Naive B cell (primary cell): ENCODE measurements at places on chromosomes 2 and 18.

- no peaks in the 10 kb centered on the region for H3K36me3 ChIP-seq
- H3K27me3 ChIP-seq, result peaks cover 24% of the 10 kb centered on the region
- H3K27ac ChIP-seq, result no peak overlapping the region
- H3K4me1 ChIP-seq, result no peaks in the 10 kb centered on the region
These were observed 34.7 kb downstream of the NPPC start for GRCh38 chr2:231891514-231891905.

DNA sequence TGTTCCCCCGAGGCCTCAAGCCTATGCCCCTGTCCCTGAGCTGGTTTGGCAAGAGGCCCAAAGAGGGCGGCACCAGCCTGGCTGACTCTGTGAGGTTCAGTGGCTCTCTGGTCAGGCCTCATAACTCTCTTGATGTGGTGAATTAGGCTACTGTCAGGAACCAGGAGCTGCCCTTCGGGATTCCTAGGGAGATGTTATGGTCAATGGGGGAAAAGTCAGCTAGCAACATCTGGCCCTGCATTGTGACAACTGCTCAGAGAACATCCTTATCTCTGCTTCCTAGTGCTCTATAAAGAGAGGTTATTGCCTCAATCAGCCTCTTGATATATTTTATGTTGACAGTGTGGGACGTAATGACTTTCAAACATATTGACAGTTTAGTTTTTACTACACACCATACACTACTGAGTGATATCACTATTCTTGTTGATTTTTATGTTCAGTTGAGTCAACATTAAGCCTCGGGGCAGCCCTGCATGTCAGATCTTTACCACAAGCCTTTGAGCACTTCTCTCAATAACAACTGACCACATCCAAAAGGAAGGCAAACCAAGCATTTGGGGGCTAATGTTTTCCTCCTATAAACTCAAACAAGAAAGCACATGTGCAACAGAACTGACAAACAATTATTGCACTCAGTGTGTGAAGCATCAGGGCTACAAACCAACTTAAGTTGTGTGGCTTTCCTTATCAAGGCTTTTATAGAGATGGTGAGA lies 448.3 kb upstream of the SLC14A2 start:
- DNase-seq, result no peak
- no peak overlapping the region for H3K4me3 ChIP-seq
- peaks cover 24% of the 10 kb centered on the region for H3K4me1 ChIP-seq
- H3K36me3 ChIP-seq, result no peaks in the 10 kb centered on the region

DNA sequence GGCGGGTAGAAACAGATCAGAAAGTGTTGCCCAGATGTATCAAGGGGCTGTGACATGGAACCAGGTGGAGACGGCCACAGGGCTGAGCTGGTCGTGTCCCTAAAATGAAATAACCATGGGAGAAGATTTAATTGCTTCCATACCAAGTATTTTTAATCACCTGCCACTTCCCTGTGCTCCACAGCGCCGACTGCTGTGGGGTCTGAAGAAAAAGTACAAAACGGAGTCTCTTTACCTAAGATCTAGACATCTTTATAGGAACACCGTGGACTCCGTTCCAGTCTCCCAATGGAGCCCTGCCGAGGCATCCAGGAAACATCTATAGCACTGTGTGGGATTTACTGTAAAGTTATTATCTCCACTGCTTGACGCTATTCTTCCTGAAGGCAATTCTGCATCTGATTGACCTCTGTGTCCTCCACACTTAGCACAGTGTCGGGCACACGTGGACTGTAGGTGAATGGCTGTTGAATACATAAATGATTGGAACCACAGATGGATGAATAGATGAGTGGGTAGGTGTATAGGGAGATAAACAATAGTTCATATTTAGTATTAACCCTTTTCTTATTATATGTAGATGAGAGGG lies 21.6 kb upstream of the GYPC start:
- peaks cover 12% of the 10 kb centered on the region for H3K4me1 ChIP-seq
- H3K36me3 ChIP-seq, result no peaks in the 10 kb centered on the region
- peaks cover 11% of the 10 kb centered on the region for H3K27me3 ChIP-seq
- no peak for DNase-seq
- H3K4me3 ChIP-seq, result no peak overlapping the region
- no peak overlapping the region for H3K27ac ChIP-seq

DNA sequence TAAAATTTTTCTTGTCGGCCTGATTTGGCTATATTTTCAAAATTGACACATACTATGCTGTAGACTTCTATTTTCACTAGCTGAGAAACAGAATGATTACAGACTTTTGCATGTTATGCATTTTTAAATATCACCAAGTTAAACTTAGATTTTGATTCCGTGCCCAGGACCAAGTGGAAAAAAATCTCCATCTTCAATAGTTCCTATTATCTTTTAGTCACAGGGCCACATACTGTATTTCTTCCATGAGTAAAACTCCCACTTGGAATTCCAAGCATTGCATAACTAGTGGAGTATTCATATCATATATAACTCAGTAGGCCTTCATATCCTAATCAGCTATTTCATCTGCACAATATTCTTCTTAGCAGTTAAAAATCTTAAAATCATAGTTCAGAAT lies 470.9 kb downstream of the ARHGAP15 start:
- H3K4me1 ChIP-seq, result peaks cover 7% of the 10 kb centered on the region
- H3K4me3 ChIP-seq, result no peak overlapping the region
- DNase-seq, result no peak
- H3K27me3 ChIP-seq, result no peaks in the 10 kb centered on the region
- no peak overlapping the region for H3K27ac ChIP-seq

DNA sequence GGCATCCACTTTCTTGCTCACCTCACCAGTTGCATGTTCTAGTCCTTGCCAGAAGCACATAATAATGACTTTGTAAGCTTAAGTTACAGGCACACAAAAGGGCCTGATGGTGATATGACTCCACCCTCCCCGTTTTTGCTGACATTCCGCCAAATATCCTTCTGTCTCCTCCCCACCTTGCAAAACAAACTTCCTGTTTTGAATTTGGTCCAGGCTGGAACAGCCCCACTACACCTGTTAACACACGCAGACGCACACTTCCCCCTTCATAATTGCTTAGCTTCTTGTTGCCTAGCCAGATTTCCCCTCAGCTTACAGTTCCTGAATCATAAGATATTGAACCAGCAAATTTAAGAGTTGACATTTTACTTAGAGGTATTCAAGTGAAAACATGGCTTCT lies at the start of gene MGAT5:
Gene MGAT5, plus strand, starts transcription at position 269 of the 400 bp plus-strand sequence. CDS start 332 bp downstream, outside the sequence.
- peak within 1 kb of the TSS; percentile 89 for H3K4me3 ChIP-seq
- H3K36me3 ChIP-seq, result peaks cover 13% of the 10 kb centered on the region
- peak within 1 kb of the TSS; percentile 97 for H3K27ac ChIP-seq
- H3K4me1 ChIP-seq, result peaks cover 86% of the 10 kb centered on the region
- H3K27me3 ChIP-seq, result no peaks in the 10 kb centered on the region

GRCh38 chr2:152627351-152627957 lies 89.8 kb downstream of the PRPF40A start:
- H3K27ac ChIP-seq, result no peak overlapping the region
- H3K27me3 ChIP-seq, result no peaks in the 10 kb centered on the region
- no peak for DNase-seq
- no peaks in the 10 kb centered on the region for H3K4me1 ChIP-seq

GRCh38 chr2:119586085-119586484 lies 41.8 kb downstream of the CFAP221 start:
- DNase-seq, result no peak
- peaks cover 20% of the 10 kb centered on the region for H3K27me3 ChIP-seq
- no peaks in the 10 kb centered on the region for H3K36me3 ChIP-seq
- no peaks in the 10 kb centered on the region for H3K4me1 ChIP-seq
- H3K27ac ChIP-seq, result no peak overlapping the region

GRCh38 chr2:214856137-214856536 lies 46.7 kb upstream of the BARD1 start:
- H3K27me3 ChIP-seq, result no peaks in the 10 kb centered on the region
- DNase-seq, result no peak
- H3K4me3 ChIP-seq, result no peak overlapping the region
- no peaks in the 10 kb centered on the region for H3K36me3 ChIP-seq

- H3K27me3 ChIP-seq, result peaks cover 4% of the 10 kb centered on the region
- peak overlapping the region; percentile 35 for H3K4me3 ChIP-seq
- no peak overlapping the region for H3K27ac ChIP-seq
These were observed 246.8 kb downstream of the RAD51AP2 start for GRCh38 chr2:17271416-17271815.

DNA sequence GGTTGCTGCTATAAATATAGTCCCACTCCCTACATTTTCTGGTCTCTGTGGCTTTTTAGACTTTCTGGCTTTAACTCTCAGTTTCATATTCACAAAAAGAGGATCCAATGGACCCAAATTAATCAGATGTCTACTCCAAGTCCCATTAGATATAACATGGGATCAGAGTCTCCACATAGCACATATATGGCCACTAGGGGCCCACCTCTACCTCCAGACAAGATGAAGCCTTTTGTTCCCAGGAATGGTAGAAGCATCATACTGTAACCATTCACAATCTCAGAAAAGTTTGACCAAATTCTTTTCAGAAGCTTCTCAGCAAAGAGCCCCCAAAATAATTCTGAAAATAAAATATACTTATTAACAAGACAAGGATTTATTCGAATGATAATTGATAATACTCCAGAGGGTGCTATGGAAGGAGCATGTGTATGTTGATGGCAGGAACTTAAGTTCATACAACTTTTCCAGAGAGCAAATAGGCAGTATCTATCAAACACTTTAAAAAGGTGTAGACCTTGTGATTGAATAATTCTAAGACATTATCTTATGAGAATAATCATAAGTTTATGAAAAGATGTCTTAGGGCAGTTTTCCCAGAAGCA lies 382.3 kb upstream of the CRIM1 start:
- H3K27me3 ChIP-seq, result peaks cover 4% of the 10 kb centered on the region
- no peak overlapping the region for H3K4me3 ChIP-seq
- no peaks in the 10 kb centered on the region for H3K4me1 ChIP-seq
- DNase-seq, result no peak
- H3K27ac ChIP-seq, result no peak overlapping the region

GRCh38 chr2:113854970-113855740 lies 34.7 kb upstream of the ACTR3 start:
- peaks cover 5% of the 10 kb centered on the region for H3K36me3 ChIP-seq
- H3K4me1 ChIP-seq, result peaks cover 82% of the 10 kb centered on the region
- H3K27ac ChIP-seq, result peak overlapping the region; percentile 91

GRCh38 chr2:126664639-126665038 lies 8.7 kb downstream of the GYPC start:
- no peak for DNase-seq
- H3K4me1 ChIP-seq, result peaks cover 61% of the 10 kb centered on the region
- no peaks in the 10 kb centered on the region for H3K27me3 ChIP-seq
- H3K27ac ChIP-seq, result peak overlapping the region; percentile 95

DNA sequence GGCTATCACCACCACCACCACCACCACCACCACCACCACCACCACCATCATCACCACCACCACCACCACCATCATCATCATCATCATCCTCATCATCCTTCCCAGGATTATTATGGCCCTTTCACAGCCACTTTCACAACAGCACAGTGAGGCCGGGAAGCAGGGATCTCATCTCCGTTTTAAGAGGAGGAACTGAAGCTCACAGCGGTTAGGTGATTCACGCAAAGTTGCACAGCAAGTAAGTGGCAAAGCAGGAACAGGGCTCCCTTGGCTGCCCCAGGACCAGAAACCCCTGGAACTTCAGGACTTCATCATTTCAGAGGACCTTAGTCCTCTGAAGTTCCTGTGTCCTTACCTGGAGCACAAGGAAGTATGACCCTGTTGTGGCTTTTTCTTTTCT lies 26.8 kb downstream of the MRPL35 start:
- peaks cover 39% of the 10 kb centered on the region for H3K4me1 ChIP-seq
- peaks cover 1% of the 10 kb centered on the region for H3K27me3 ChIP-seq
- DNase-seq, result no peak
- peak overlapping the region; percentile 66 for H3K4me3 ChIP-seq
- H3K27ac ChIP-seq, result peak overlapping the region; percentile 93
- H3K36me3 ChIP-seq, result no peaks in the 10 kb centered on the region

DNA sequence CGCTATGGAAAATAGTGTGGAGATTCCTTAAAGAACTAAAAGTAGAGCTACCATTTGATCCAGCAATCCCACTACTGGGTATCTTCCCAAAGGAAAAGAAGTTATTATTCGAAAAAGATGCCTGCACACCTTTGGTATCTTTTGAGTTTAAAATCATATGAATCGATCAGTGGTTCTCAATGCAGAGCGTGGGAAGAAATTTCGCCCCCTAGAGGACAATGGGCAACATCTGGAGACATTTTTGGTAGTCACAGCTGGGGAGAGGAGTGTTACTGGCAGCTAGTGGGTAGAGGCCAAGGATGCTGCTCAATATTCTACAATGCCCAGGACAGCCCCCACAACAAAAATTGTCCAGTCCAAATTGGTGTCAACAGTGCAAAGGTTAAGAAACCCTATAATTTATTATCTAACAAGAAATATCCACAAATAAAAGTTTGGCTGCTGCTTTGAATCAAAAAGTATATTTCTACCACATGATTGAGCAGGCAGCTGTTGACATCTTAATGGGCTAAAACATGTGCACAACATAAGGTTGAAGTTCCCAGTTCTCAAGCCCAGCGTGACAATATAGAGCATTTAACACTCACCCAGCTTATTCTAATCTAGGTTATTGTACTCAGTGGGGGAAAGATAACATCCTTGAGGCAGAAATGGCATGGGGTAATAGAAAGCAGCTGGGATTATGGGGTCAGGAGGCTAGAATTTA lies 425.7 kb downstream of the LRATD1 start:
- no peaks in the 10 kb centered on the region for H3K4me1 ChIP-seq
- no peaks in the 10 kb centered on the region for H3K36me3 ChIP-seq
- H3K4me3 ChIP-seq, result no peak overlapping the region
- H3K27ac ChIP-seq, result no peak overlapping the region
- peaks cover 6% of the 10 kb centered on the region for H3K27me3 ChIP-seq

- no peaks in the 10 kb centered on the region for H3K36me3 ChIP-seq
- H3K4me1 ChIP-seq, result no peaks in the 10 kb centered on the region
- H3K4me3 ChIP-seq, result no peak overlapping the region
These were observed 191.6 kb downstream of the GLI2 start for GRCh38 chr2:120927265-120927628.

DNA sequence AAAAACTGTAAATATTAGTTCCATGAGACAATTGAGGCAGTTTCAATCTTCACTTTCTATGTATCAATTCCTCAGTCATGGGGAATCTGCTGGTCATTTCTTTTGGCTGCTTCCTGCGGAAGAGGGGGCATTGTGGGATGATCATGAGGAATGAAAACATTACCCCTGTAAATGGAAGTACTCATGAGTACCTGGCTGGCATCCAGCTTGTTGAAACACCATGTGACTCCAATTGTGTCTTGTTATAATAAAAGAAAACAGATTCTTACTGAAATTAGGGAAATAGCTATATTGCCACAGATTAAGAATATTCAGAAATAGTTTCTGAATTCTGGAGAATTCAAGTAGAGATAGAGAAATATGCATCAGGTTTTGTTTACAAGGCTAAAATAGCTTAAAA lies 41.6 kb upstream of the GPR39 start:
- no peak overlapping the region for H3K4me3 ChIP-seq
- no peaks in the 10 kb centered on the region for H3K4me1 ChIP-seq
- no peaks in the 10 kb centered on the region for H3K27me3 ChIP-seq
- H3K36me3 ChIP-seq, result no peaks in the 10 kb centered on the region
- DNase-seq, result no peak

- H3K4me1 ChIP-seq, result peaks cover 12% of the 10 kb centered on the region
- no peaks in the 10 kb centered on the region for H3K36me3 ChIP-seq
- H3K27me3 ChIP-seq, result peaks cover 13% of the 10 kb centered on the region
- no peak overlapping the region for H3K4me3 ChIP-seq
These were observed 22.8 kb upstream of the PXDN start for GRCh38 chr2:1766851-1767811.

GRCh38 chr2:8554296-8554806 lies 127.5 kb upstream of the ID2 start:
- H3K4me1 ChIP-seq, result peaks cover 5% of the 10 kb centered on the region
- H3K27ac ChIP-seq, result no peak overlapping the region
- peaks cover 35% of the 10 kb centered on the region for H3K27me3 ChIP-seq
- peaks cover 9% of the 10 kb centered on the region for H3K36me3 ChIP-seq
- DNase-seq, result no peak
- no peak overlapping the region for H3K4me3 ChIP-seq

GRCh38 chr18:51017140-51017879 lies 12.7 kb upstream of the SMAD4 start:
- no peaks in the 10 kb centered on the region for H3K4me1 ChIP-seq
- H3K27ac ChIP-seq, result no peak overlapping the region
- no peaks in the 10 kb centered on the region for H3K27me3 ChIP-seq
- peaks cover 4% of the 10 kb centered on the region for H3K36me3 ChIP-seq
- H3K4me3 ChIP-seq, result no peak overlapping the region
